Occipital lobe (tissue), 3 donors: ENCODE measurements at places on chromosomes 11 and 22.

DNA sequence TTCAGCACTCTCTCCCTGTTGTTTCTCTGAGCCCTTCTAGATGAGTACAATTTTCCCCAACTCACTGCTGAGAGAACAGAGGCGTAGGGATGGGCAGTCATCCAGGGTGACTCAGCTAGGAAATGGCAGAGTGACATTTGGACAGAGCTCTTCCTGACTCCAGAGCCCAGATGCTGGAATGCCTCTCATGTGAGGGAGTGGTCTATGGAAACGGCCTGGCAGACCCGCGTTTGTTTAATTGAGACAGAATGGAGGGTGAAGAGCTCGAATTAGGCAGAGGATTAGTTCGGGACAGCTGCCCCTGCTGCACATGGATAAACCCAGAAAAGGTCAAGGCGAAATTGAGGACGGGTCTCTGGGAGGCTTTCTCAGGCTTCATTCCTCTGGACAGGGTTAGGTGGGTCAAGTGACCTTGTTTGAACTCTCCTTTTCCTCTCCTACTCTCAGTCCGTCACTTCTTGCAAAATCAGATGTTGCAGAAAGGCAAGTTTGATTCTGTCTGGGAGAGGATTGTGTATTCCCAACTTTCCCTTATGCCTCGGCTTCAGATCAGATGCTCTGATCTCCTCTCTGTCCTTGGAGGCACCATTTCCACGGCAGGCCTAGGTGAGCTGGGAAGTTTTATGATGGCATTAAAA lies 7.6 kb upstream of the LMO2 start:
- DNase-seq, result peak; percentile 27

GRCh38 chr22:31637447-31637890 lies 24.5 kb downstream of the PISD start:
- DNase-seq, result no peak

DNA sequence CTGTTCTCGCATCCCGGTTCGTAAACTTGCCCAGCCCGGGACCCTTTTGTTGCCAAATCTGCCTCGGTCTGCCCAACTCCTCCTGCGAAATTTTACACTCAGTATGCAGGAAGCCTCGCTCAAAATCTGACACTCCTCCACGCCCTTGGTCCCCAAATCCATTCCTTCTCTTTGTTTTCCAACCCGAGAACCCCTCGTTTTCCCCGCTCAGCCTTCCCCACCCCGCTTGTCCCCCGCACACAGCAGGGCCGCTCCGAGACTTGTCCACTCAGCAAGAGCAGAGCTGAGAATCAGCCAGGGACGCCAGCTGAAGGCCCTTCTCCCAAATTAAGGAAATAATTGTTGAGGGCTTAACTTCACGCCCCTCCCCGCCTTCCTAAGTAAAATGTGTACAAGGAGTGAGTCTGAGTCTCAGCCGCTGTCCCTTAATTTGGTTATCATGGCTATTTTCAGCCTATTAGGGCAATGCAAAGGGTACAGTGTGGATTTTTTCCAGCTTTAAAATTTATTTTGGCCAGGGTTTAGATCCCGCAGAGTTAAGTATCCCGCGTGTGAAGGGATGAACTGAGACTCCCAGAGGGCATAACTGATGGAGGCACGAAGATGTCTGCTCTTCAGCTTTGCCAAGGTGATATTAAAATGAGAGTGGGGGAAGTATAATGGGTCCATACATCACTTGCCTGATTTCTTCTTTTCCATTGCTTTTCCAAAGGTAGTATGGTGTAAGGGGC lies 581 bp upstream of the FBXO3 start:
- no peak for DNase-seq

DNA sequence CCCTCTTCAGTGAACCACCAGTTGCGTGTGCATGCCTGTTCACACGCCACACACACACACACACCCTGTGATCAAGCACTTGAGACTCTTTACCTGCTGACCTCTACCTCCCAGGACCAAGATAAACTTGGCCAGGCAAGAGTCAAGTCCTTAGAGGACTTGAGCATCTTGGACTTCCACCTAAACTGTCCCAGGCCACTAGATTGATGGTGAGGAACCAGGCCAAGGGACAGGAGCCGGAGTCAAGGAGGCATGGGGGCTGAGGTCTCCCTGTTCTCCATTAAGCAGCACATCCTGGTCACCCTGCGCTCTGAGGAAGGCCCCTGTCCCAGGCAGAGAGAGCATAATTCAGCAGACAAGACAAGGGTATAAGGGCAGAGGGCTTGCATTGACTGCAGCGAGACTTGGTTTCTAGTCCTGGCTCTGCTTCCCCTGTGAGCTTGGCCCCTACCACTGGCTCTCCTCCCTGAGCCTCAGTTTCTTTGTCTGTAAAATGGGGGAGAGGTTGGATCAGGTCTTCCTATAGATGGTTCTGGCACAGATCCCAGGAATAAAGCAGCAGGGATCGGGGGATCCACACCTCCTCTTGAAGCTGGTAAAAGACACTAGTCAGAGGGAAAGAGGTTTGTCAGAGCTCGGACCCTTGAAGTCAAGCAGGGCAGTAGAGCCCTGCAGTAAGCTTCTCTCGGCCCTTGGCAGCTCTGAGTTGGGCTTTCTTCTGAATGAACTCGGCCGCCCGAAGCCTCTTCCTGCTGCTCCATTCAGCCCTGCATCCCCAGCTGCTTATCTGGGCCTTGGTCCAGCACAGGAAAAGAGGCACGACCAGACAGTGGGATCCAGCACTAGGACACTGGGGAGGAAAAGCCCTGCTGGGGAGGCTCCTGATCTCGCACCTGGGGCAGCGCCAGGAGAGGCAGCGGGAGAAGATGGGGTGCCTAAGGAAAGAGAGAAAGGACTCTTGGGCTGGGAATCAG lies 2.0 kb downstream of the CREB3L1 start:
- no peak for DNase-seq

DNA sequence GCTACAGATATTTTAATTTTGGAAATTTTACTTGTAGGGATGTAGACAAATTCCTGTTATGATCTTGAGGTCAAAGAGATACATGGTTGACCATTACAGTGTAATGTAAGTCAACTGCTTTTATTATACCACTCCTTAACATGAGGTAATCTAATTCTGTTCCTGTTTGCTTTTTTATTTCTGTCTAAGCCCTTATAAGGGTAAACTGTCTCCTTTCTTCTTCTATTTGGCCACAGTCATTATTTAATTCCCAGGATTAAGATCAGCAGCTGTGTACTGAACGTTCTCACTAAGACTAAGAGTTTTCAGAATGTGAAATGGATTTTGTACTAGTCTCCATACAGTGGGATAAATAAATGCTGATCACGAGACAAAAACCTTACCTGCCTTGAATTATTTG lies 32.8 kb downstream of the C2CD3 start:
- no peak for DNase-seq

- DNase-seq, result no peak
Observed at GRCh38 chr11:68146010-68146540, 24.9 kb upstream of the CHKA start.

- no peak for DNase-seq
Observed at GRCh38 chr11:111918390-111919256, at the start of gene C11orf52. Gene C11orf52, plus strand, starts transcription at chr11:111918913. Its CDS starts 60 bp downstream, at chr11:111918973.

DNA sequence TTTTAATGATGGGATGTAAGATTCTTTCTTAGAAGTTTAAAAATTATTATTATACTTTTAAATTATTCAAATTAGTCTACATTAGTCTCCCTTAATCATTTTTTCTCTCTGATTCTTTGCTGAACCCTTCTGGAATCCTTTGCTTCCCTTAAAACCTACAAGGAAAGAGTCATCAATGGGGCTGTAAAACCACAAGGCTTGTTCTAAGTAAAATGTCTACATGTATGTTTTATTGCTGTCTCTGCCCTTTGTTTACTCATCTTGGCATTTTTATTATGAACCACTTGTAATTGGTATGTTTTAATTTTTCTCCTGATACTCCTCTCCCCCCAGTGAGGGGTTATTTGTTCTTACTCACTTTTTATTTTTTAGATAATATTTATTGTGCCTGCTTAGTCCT lies 27.4 kb downstream of the FAR1 start:
- DNase-seq, result no peak

DNA sequence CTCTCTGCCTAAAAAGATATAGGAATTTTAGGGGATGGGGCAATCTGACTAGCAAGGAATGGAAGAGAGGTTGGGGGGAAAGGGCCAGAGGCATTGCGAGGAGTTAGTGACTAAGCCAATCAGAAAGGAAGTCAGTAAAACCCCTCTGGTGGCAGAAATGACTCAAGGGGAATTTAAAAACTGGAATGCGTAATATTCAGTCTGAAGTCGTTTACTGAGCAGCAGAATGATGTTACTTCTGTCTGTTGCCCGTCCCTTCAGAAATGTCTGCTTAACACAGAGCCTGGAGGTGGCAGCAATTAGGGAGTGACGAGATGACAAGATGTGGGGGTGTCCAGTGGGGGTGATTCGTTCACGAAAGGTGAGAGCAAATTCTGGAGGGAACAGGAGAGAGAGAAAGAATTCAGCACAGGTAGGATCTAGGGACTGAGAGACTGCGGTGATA lies 107.7 kb upstream of the CLMP start:
- no peak for DNase-seq

- DNase-seq, result peak; percentile 58
Observed at GRCh38 chr22:36369004-36369921, 18.5 kb downstream of the MYH9 start.

- no peak for DNase-seq
Observed at GRCh38 chr11:133669371-133670053, 137.2 kb upstream of the OPCML start.

- no peak for DNase-seq
Observed at GRCh38 chr22:37618072-37618656, 9.5 kb downstream of the GGA1 start.

DNA sequence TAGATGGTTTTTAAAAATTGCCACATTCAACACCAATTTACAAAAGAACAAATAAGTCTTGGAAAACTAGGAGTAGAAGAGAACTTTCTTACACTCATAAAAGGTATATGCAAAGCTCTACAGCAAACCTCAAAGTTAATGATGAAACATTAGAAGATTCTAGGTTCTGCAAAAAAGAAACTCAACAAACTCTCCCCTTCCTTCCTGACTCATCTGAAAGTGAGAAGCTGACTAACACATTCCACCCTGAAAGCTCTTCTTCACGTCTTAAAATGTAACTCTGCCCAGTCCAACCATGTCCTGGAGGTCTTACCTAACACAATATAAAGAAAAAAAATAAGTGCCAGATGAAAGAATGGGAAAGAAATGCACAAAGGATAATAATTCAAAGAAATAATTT lies 218.9 kb upstream of the ISX start:
- no peak for DNase-seq

- no peak for DNase-seq
Observed at GRCh38 chr11:129223701-129224149, 31.6 kb upstream of the ARHGAP32 start.

DNA sequence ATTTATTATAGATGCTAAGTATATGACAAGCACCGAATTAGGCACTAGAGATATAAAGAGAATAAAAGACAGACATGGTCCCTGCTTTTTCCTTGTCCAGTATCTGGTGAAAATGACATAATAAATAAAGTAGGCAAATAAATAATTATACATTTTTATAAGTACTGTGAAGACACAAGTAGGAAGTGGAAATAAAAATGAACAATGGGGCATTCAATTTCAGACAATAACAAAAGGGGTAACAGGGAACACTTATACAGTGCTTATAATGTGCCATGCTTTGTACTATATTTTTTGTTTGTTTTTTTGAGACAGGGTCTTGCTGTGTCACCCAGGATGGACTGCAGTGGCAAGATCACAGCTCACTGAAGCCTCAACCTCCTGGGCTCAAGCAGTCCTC lies 4.3 kb downstream of the KBTBD3 start:
- DNase-seq, result no peak

GRCh38 chr11:60252213-60253108 lies 9.5 kb upstream of the MS4A4E start:
- no peak for DNase-seq

DNA sequence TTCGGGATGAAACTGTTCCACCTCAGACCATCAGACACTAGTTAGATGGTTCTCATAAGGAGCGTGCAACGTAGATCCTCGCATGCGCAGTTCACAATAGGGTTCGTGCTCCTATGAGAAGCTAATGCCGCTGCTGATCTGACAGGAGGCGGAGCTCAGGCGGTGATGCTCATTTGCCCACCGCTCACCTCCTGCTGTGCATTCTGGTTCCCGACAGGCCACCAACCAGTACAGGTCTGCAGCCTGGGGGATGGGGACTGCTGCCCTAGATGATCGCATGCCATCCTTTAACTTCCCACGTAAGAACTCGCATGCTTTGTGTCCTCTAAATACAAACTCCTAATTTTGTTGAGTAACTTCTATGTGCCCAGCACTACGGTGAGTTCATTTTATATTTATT lies 62.6 kb downstream of the EFCAB6 start:
- no peak for DNase-seq

DNA sequence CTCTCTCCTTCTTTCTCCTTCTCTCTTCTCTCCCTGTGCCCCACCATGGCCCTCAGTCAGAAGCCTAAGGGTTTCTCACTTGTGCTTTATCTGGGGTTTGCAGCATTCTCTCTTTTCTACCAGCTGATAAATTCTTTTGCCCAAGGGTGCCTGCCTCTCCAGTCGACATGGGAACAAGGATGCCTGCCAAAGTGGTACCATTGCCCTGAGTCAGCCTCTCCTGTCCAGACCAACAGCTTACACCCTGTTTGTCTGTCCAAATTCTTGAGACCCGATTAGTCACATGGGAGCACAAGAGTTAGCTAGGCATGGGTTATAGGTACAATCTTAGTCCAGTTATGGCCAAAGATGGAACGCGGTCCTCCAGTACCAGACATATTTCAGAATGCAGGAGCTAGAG lies 242.7 kb downstream of the LARGE1 start:
- no peak for DNase-seq

- DNase-seq, result no peak
Observed at GRCh38 chr22:47401976-47402770, 639.7 kb downstream of the TBC1D22A start.

- no peak for DNase-seq
Observed at GRCh38 chr11:120331301-120331996, 4.8 kb upstream of the ARHGEF12 start.

DNA sequence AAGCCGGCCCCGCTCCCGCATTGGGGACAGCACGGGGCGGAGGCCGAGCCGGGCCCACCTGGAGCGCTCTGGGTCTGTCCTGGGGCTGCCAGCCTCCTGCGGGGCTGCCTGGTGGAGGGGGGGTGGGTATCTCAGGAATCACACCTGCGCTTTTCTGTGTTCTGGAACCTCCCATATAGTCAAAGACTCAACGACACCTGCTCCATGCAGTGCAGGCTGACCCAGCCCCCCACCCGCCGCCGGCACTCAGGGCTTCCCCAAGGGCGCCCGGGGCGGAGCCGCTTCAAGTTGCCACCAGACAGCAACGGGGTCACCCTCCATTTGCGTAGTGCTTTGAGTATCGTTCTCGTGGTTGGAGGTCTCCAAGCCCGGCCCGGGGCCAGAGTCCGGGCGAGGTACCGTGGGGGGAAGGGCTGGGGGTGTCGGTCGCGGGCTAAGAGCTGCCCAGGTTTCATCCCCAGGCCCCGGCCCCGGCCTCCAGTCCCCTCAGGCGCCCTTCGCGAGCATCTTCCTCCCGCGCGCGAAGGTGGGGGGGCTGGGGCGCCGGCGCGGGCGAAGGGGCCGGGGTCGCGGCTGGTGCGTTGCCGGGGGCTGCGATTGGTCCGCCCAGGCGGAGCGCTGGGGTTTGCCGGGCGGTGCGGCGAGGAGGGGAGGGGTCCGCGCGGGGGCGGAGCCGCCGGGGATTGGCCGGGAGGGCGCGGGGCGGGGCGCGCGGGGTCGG lies 6.6 kb downstream of the TSPAN4 start:
- DNase-seq, result no peak

- no peak for DNase-seq
Observed at GRCh38 chr11:59225017-59225416, 12.3 kb upstream of the MPEG1 start.

GRCh38 chr22:44752285-44753188 lies at the start of gene ARHGAP8:
Gene ARHGAP8, plus strand, starts transcription at chr22:44752575. Its CDS starts 33,953 bp downstream, at chr22:44786528.
- no peak for DNase-seq

GRCh38 chr11:10323793-10324170 lies 18.9 kb downstream of the ADM start:
- no peak for DNase-seq

GRCh38 chr22:46428602-46429324 lies 93.2 kb downstream of the TRMU start:
- no peak for DNase-seq
